ENCODE measurements at places on chromosomes 2 and 18. TPM values are rescaled to one million over a fixed set of nuclear protein-coding genes. Genes with fewer than 3 reads are reported as not detected.

DNA sequence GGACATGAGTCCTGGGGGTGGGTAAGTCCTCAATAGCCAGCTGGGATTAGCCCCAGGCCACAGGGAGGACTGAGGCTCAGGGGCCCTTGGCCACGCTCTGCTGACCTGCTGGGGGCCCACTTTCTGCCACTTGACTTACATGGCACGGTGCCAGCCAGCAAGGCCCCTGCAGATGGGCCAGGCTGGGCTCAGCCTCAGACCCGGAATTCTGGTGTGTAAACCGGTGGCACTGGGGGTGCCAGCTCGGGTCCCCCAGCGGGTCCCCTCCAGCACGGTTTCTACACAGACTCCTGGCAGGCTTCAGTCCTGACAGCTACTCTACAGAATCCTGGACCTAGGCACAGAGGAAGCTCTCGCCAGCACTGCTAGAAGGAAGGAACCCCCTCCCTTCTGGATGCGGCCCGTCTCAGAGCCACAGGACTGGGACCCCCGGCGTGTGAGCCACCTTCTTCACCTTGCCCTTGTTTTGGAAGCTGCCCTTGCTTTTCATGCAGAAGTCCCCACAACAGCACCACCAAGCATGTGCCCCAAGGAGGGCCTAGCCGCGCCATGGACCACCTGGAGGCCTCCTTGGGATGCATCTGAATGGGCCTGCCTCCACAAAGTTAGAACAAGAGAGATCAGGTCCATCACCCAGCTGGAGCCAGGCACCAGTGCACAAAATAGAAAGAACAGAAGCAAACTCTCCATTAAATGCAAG, 8.0 kb downstream of the HDAC4 start:
- H3K4me3 ChIP-seq: no peak overlapping the region
- H3K27me3 ChIP-seq: no peaks in the 10 kb centered on the region
- DNase-seq: no peak
- H3K27ac ChIP-seq: no peak overlapping the region
- H3K36me3 ChIP-seq: peaks cover 18% of the 10 kb centered on the region

The SIX3 gene
- 0.25 TPM for total RNA-seq

GRCh38 chr2:202064171-202064880, 8.7 kb upstream of the KIAA2012 start:
- no peak overlapping the region for H3K4me3 ChIP-seq
- no peaks in the 10 kb centered on the region for H3K4me1 ChIP-seq
- H3K36me3 ChIP-seq: no peaks in the 10 kb centered on the region
- H3K27me3 ChIP-seq: peaks cover 9% of the 10 kb centered on the region

GRCh38 chr2:154343282-154343681, 355.2 kb upstream of the KCNJ3 start:
- H3K36me3 ChIP-seq: no peaks in the 10 kb centered on the region
- no peak overlapping the region for H3K27ac ChIP-seq
- H3K4me3 ChIP-seq: no peak overlapping the region
- H3K27me3 ChIP-seq: no peaks in the 10 kb centered on the region
- no peaks in the 10 kb centered on the region for H3K4me1 ChIP-seq

The LONRF2 gene
- 0.21 TPM for total RNA-seq

DNA sequence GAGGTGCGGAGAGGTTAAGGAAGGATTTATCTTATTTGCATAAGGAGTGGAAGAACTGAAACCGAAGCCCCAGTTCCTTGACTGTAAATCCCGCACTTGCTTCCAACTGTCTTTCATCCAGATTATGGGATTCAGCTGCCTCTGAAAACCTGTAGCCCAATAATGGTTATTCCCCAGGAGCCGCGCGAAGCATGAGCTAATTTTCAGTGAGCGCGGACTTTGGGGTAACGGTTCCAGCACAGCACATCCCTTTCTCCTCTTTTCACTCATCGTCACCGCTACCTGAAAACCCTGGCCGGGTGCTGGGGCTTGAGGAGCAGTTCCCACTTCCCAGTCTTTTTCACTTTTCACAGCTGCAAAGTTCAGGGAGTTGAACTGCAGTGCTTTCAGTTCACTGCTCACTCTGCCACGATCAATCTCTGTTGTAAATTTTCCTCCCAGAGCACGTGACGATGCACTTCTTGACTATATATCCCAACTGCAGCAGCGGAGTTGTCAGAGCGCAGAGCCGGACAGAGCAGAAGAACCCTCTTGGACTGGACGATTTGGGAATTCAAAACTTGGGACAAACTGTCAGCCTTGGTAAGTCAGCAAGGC, at the start of gene KCNE4:
TSS of gene KCNE4 (plus strand) at position 498 of the 597 bp plus-strand sequence. CDS start 641 bp downstream, outside the sequence.
- H3K27me3 ChIP-seq: no peaks in the 10 kb centered on the region
- no peak within 1 kb of the TSS for H3K4me3 ChIP-seq
- DNase-seq: no peak
- no peak within 1 kb of the TSS for H3K27ac ChIP-seq

The KCNK3 gene
- total RNA-seq: not detected

The CACNB4 gene
- total RNA-seq: 0.23 TPM

DNA sequence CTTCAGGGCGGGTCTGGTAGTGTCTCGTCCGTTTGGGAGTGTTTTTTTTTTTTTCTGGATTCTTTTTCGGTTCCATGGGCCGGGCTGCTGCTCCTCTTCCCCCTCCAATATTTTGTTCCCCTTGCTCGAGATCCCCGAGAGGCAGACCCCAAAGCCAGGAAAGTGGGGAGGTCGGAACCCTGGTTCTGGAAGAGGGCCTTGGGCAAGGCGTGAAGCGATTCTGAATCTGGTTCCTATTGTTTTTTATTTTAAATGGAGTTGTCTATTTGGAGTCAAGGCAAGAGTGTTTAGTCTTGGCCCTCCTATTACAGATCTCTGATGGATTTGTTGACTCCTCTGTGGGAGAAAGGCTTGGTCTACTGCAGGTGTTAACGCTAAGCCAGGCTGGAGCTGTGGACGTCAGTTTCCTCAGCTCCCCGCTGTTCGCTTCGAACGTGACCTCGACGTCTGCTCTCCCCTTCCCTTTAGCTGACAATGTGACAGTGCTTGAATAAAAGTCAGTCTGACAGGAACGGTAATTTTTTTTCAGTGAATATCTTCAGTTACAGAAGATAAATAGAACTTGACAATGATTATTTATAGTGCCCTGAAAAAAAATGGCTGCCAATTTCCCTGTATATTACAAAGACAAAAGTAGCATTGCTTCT, 683 bp upstream of the DNAJC27 start:
- H3K4me1 ChIP-seq: peaks cover 17% of the 10 kb centered on the region

DNA sequence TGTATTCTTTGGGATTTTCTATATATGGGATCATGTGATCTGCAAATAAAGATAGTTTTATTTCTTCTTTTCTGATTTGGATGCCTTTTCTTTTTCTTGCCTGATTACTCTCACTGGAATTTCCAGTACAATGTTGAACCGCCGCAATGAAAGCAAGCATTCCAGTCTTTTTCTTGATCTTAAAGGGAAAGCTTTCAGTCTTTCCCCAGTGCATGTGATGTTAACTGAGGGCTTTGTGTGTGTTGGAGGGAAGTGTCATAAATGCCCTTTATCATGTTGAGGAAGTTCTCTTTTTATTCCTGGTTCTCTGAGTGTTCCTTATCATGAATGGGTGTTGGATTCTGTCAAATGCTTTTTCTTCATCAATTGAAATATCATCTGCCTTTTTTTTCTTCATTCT, 16.9 kb upstream of the CYBRD1 start:
- no peak overlapping the region for H3K4me3 ChIP-seq
- no peak overlapping the region for H3K27ac ChIP-seq
- H3K4me1 ChIP-seq: peaks cover 4% of the 10 kb centered on the region
- peaks cover 17% of the 10 kb centered on the region for H3K27me3 ChIP-seq
- no peak for DNase-seq

GRCh38 chr2:136173126-136173525, 55.2 kb upstream of the CXCR4 start:
- H3K36me3 ChIP-seq: no peaks in the 10 kb centered on the region
- H3K27ac ChIP-seq: no peak overlapping the region
- peaks cover 6% of the 10 kb centered on the region for H3K4me1 ChIP-seq

DNA sequence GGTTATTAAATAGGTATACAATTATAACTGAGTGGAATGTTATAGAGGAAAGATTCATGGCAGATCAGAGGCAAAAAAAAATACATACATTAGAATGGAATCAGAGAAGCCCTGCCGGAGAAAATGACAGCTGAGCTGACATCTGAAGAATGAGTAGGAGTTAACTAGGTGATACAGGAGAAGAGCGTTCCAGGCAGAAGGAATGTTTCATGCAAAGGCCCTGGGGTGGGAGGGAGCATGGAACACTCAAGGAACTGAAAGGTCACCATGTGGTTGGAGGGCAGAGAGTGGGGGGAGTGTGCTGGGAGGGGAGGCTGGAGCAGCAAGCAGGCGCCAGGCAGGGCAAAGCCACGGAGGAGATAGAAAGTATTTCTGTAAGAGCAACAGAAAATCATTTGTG, 31.6 kb upstream of the CDK5R2 start:
- no peak overlapping the region for H3K4me3 ChIP-seq
- no peak for DNase-seq
- no peak overlapping the region for H3K27ac ChIP-seq
- peaks cover 16% of the 10 kb centered on the region for H3K27me3 ChIP-seq
- no peaks in the 10 kb centered on the region for H3K4me1 ChIP-seq

DNA sequence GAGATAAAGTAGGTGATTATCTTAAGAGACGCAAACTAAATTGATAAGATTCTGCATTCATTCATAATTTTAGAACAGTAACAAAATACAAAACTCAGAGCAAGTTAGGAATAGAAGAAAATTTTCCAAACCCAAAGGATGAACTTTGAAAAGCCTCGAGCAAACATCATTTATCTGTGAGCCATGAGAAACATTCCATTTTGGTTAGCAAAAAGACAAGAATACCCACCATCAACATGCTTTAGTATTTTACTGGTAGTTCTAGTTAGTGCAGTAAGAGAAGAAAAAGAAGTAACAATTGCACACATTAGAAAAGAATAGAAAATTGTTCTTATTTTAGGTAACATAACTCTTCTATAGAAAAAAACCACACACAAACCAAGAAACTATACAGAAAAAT, 291.3 kb upstream of the TCF4 start:
- no peak for DNase-seq
- no peaks in the 10 kb centered on the region for H3K27me3 ChIP-seq
- H3K36me3 ChIP-seq: no peaks in the 10 kb centered on the region
- peaks cover 4% of the 10 kb centered on the region for H3K4me1 ChIP-seq
- no peak overlapping the region for H3K4me3 ChIP-seq

DNA sequence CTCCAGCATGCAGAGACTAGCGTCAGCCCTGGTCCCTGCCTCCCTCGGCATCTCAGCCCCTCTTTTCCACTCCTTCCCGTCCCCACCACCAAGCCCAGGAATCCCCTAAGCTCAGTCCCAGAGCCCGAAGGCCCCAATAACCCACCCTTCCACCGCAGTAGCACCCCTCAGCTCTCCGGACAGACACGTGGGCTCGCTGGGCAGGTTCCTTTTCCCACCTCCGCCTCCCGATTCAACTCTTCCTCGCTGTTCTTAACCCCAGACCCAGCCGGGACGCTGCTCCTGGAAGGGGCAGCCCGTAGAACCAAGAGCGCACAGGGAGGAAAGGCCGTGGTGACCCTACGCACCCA, 1.4 kb downstream of the IHH start:
- no peaks in the 10 kb centered on the region for H3K36me3 ChIP-seq
- H3K27me3 ChIP-seq: peaks cover 63% of the 10 kb centered on the region
- no peak overlapping the region for H3K4me3 ChIP-seq
- peaks cover 4% of the 10 kb centered on the region for H3K4me1 ChIP-seq
- no peak for DNase-seq

GRCh38 chr2:40302751-40303325, 149.1 kb downstream of the SLC8A1 start:
- no peak overlapping the region for H3K4me3 ChIP-seq
- peaks cover 2% of the 10 kb centered on the region for H3K27me3 ChIP-seq
- H3K27ac ChIP-seq: no peak overlapping the region
- no peaks in the 10 kb centered on the region for H3K36me3 ChIP-seq

DNA sequence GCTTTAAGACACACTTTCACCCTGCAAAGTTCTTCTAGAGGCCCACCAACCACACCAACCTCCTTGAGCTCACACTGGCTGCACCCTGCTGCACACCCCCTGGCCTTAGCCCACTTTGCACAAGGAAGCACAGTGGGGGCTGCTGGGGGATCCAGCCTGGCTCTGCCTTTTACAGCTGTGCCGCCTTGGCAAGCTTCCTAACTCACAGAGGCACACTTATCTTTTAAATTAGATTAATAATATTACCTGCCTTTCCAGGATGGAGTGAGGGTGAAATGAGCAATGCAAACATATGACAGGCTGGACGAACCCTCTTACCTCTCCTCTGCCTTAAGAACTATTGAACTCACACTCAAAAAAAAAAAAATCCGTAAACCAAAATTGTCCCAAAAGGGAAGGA, 715.8 kb upstream of the ID2 start:
- H3K4me1 ChIP-seq: peaks cover 18% of the 10 kb centered on the region
- no peaks in the 10 kb centered on the region for H3K27me3 ChIP-seq

The SCYGR4 gene
- total RNA-seq: not detected

The NYAP2 gene
- total RNA-seq: not detected

DNA sequence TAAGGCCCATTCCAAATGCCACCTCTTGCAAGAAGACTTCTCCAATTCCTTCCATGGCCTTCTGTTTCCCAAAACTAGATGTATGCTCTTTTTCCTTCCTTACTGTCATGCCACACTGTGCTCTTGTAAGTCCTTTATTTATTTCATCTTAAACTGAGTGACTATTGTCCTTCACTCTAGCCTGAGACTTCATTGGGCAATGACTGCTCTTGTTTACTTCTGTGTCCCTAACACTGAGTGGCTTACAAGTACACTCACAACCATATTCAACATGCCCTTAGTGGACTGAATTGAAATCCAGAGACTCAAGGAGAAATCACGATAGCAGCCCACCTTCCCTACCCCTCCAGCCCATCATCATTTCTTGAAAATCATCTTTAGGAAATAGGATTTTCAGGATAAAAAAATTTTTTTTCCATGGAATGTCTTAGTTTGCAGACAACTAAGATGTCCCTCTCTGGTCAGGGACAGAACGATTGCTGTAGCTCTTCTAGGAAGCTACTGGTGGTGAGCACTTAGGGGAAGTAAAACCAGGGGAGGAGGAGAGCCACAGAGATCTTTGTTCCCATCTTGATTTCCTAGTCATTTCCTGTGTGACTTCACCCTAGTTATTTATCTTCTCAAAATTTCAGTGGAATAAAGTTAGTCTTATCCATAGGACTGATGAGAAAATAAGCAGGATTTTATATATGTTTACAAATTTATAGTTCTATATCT, 80.7 kb downstream of the CYRIA start:
- no peaks in the 10 kb centered on the region for H3K4me1 ChIP-seq
- DNase-seq: no peak
- H3K36me3 ChIP-seq: no peaks in the 10 kb centered on the region

DNA sequence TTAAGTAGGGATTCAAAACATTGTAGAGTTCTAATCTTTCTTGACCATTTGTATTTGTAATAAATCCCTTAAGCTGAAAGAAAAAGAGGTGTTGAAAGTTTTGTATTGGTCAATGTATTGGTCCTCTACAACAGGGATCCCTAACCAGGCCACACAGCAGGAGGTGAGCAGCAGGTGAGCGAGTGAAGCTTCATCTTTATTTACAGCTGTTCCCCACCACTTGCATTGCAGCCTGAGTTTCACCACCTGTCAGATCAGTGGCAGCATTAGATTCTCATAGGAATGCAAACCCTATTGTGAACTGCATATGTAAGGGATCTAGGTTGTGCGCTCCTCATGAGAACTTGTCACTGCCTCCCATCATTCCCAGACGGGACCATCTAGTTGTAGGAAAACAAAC, 715.7 kb upstream of the NXPH2 start:
- no peaks in the 10 kb centered on the region for H3K27me3 ChIP-seq
- DNase-seq: no peak
- H3K27ac ChIP-seq: no peak overlapping the region
- H3K36me3 ChIP-seq: no peaks in the 10 kb centered on the region
- H3K4me1 ChIP-seq: no peaks in the 10 kb centered on the region

The AQP12A gene
- total RNA-seq: not detected

- no peaks in the 10 kb centered on the region for H3K36me3 ChIP-seq
- H3K4me3 ChIP-seq: no peak overlapping the region
- H3K4me1 ChIP-seq: no peaks in the 10 kb centered on the region
- H3K27me3 ChIP-seq: no peaks in the 10 kb centered on the region
- DNase-seq: no peak
These were observed 837.7 kb downstream of the GALR1 start for GRCh38 chr18:78087338-78087737.
